ENCODE measurements at places on chromosomes 6 and 20.
A peak's percentile ranks its signal among the peaks of the same experiment; 100 is the strongest.

- DNase-seq, result peak; percentile 41
These were observed 45.3 kb downstream of the SMLR1 start for GRCh38 chr6:130872250-130873095.

GRCh38 chr6:46961232-46961631, 39.5 kb upstream of the ADGRF5 start:
- no peak for DNase-seq

DNA sequence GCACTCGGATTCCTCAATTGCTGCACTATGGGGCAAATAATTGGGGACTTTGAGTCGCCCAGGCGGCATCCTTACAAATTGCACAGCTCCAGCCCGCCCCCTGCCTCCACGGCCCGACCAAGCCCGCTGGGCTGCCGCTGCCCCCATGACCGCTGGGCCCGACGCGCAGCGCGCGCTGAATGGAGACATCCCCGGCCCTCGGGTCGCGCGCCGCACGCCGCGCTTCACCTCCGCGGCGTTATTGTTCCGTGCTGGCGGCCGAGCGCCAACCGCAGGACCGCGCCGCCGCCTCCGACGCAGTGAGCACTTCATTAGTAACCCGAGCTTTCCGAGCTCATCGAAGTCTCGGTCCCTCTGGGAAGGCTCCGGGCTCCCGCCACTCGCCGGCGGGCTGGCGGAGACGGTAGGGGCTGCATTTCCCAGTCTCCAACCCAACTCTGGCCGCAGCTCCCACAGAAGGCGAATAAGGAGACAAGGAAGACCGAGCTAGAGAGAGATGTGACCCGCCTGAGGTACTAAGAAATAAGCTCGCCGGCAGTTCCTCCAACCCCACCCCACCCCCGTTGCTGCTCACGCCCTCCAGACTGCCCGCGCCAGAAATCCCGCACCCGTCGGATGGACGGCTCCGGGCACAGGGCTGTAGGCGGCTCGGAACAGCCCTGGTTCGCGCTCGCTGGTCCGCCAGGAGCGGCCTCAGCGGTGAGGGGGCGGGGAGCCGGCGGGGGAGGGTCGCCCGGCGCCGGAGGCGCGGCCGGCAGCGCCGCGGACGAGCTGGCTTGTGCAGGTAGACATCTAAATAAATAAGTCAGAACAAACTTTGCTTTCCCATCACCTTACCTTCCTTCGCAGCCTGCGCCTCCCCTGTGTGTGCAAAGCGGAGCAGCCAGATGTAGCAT, 703 bp downstream of the EPHA7 start:
- peak; percentile 44 for DNase-seq

DNA sequence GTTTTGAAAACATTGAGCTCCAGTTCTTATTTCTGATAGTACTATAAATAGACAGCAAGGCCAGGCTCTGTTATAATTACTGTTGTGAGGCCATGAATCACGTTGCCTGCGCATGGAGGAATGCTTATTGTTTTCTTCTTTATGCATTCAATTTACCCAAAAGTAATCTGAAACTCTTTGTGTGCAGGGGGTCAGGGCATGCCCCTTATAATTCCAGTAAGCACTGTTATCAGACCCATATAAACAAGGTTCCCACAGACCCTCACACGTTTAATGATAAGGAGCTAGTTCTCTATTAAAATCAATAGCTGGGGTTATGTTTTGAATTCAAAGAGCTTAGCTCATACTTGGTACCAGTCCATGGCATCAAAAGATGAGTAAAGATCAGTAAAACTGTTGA, 174.8 kb upstream of the ARG1 start:
- no peak for DNase-seq

GRCh38 chr20:62979876-62980373, 26.8 kb downstream of the BHLHE23 start:
- no peak for DNase-seq

DNA sequence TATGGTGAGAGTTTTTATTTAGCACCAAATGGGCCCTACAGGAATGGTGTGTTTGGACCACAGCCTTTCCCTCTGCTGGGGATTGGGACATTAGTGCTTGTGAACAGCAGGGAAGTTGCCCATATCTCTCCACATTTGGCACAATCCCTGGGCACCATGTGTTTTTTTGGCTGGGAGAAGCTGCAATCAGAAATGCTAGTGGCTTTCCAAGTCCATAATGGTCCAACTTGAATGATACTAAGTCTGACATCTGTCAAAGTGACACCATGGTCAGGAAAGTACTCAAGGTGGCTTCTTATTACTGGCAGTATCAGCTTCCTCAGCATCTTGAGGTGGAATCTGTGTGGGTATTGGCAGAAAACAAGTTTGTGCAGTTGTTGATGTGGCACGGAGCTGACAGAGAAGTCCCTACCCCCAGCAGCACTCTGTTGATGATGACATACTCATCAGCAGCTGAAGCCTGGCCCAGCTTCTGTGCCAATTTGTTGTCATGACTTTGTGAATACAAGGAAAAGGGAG, 53.0 kb downstream of the SASH1 start:
- no peak for DNase-seq

DNA sequence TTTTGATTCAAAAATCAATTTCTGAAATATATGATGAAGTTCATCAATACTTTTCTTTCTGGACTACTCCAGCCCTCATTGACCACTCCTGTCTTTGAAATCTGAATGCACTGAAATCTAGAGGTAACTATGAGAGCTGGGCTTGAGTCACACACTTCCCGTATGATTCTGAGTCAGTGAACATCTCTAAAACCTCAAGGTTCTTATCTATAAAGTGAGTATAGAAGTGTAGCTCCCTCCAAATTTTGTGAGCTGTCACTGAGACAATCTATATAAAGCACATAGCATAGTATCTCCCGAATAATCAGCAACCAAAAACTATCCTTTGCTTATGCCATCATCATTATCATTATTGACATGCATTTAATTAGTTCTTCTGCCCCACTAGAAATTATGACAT, 182.4 kb downstream of the TSHZ2 start:
- DNase-seq, result no peak

Measured in right renal cortex interstitium (tissue), 3 donors.